ENCODE measurements at places on chromosomes 16 and 17. TPM values are rescaled to one million over a fixed set of nuclear protein-coding genes. Genes with fewer than 3 reads are reported as not detected.

Gene VAT1L
- total RNA-seq = not detected

Gene SEPTIN1
- 187 TPM for total RNA-seq

DNA sequence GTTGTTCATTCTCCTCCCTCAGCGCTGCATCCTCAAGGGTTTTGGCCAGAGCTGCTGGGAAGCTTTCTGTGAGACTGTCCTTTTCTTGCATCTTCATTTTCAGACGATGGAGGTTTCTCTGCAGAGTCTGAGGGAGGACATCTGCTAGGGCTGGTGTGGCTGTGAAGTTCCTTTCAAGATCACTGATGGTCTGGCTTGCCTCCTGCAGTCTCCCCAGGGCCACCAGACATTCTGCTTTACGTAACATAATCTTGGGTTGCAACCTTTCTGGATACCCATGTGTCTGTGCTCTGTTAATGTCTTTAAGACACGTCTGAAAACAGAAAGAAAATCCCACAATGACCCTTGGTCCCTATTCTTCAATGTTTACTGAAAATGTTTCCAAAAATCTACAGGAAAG, 29.0 kb downstream of the SMYD4 start:
- H3K27me3 ChIP-seq = no peaks in the 10 kb centered on the region
- H3K27ac ChIP-seq = no peak overlapping the region
- H3K4me3 ChIP-seq = no peak overlapping the region
- no peaks in the 10 kb centered on the region for H3K4me1 ChIP-seq
- H3K36me3 ChIP-seq = peaks cover 19% of the 10 kb centered on the region

DNA sequence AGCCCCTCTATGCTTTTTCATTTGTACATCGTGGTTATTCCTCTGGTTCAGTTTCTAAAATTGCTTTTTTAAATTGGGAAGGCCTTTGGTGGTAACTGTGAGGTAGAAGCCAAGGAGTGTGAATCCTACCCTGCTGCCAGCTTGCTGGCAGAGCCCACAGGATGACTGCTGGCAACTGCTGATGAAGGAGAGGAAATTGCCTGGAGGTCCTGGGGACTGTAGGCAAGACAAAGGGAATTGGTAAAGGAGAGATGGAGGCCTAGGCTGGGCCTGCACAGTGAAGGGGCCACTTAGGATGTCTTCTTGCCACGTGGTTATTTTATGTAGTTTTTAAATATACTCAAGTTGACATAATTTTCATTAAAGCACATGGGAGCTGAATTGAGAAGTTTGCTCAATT, 15.8 kb downstream of the C17orf58 start:
- no peaks in the 10 kb centered on the region for H3K4me1 ChIP-seq
- H3K27ac ChIP-seq = no peak overlapping the region
- peaks cover 6% of the 10 kb centered on the region for H3K36me3 ChIP-seq
- no peak overlapping the region for H3K4me3 ChIP-seq
- H3K27me3 ChIP-seq = no peaks in the 10 kb centered on the region

DNA sequence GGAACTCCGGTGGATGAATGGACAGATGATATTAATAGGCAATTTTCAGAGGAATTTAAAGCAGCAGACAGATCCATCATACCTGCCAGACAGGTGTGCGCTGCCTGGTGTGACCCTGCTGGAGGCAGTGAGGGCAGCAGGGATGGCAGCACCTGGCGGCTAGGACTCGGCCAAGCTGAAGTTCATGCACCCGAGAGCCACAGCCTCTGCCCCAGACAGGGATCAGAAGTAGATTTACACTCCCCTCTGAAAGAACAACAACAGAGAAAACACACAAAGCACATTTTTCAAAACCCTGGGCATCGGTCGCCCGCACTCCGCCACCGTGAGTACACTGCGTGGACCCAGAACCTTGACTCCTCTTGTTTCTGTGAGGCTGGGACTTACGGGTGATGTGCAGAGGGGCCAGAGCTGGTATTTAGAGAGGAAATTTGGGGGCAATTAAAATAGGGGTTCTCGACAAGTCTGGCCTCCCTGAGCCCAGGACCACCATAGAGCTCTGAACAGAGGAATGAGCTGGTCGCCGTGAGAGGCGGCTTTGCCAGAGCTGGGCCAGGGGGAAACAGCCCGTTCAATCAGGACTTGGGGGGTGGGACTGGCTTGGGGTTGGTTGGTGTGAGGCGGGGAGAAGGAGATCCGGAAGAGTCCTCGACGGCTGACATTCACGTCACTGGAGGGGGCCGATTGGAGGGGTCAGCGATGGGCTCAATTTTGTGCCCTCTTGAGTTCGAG, 101.0 kb downstream of the METRNL start:
- DNase-seq = no peak
- no peak overlapping the region for H3K4me3 ChIP-seq
- H3K4me1 ChIP-seq = no peaks in the 10 kb centered on the region
- no peaks in the 10 kb centered on the region for H3K36me3 ChIP-seq
- H3K27ac ChIP-seq = no peak overlapping the region

DNA sequence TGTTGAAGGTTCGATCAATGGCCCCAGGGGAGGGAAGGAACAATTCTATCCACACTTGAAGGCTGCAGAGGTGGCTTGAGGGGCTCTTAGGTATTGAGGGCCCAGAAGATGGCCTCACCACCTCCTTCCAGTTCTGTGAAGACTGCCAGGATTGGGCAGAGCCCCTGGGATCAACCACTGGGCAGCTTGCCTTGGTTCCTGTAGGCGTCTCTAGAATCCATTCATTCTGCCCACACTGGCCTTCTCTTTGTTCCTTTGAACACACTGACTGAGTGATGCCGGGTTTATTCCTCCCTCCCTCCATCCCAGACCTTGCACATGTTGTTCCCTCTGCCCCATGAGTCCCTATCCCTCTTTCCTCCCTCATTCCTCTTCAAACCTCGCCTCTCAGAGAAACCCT, 50.5 kb downstream of the SYT17 start:
- no peaks in the 10 kb centered on the region for H3K36me3 ChIP-seq
- no peak overlapping the region for H3K27ac ChIP-seq
- no peaks in the 10 kb centered on the region for H3K4me1 ChIP-seq
- no peak for DNase-seq
